ENCODE measurements at places on chromosomes 5 and 9.

GRCh38 chr5:40333459-40334241 is 346.1 kb upstream of the PTGER4 start:
- DNase-seq = no peak

- DNase-seq = no peak
Measured at GRCh38 chr9:130711469-130711868, 17.9 kb downstream of the EXOSC2 start.

GRCh38 chr9:124551472-124552272 is 44.5 kb upstream of the NR5A1 start:
- DNase-seq = no peak

DNA sequence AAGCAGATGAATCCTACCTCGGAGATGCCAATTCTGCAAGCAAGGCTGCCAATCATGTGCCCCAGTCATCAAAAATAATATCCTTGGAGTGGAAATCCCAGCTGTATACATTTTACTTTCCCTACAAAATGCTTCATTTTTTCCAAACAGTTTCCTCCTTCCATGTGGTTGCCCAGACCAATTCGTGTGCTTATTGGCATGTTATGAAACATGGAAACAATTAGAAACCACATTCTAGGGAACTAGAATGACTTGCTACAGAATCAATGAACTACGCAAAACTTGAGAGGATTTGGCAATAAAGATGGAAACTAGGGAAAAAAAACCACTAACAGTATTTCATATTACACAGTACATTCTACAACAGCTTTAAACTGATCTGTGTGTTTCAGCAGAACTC is 584.5 kb upstream of the DMAC1 start:
- no peak for DNase-seq

DNA sequence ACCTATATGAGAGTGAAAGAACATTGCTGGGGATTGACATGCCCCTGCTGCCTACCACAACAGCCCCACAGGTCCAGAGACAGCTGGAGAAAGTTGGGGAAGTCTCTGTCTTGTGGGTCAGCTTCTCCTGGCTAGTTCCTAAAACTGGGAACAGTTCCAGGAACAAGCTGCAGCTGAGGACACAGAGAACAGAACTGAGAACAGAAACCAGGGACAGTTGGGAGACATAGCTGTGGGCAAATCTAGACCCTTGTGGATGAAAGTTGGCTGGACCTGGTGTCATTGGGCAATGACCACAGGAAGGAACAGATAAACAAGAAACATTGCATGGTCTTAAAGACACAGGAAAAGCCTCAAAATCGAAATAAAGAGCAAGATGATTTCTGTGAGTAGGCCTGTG is 58.3 kb upstream of the MOCS2 start:
- peak; percentile 87 for DNase-seq
